AG08396 (cell line): ENCODE measurements at places on chromosomes 12 and 14.
A peak's percentile ranks its signal among the peaks of the same experiment; 100 is the strongest.

DNA sequence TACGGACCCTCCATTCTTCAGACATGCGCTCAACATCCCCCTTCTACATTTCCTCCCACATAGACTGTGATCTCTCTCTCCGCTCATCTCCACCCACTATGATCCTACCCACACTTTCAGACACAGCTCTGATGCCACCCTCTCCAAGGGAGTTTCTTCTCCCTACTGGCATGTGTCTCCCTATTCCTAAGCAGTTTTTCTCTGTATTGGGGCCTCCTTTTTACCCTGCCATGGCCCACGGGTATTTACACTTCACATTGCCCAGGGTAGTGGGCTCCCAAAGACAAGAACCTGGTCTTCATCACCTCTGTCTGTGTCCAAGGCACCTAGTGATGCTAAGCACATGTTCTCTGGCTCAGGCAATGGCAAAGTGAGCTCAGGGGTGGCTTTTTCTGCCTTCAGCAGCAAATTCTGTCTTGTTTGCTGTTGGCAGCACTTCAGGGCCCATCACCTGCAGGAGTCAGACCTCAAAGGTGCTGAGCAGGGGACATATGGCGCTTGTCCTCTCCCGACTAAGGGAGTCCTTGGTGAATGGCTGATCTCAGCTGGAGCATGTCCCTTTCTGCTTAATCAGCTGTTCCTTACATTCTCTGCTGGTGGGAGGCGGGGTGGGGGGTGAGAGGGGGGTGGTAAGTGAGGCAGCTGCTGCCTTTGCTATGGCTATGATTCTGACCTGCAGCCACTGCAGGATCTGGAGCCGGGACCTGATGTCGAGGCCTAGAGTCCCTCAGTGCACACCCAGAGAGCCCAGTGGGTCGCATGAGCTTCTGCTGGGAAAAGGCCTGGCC is 256.8 kb downstream of the PCNX1 start:
- DNase-seq, result no peak

DNA sequence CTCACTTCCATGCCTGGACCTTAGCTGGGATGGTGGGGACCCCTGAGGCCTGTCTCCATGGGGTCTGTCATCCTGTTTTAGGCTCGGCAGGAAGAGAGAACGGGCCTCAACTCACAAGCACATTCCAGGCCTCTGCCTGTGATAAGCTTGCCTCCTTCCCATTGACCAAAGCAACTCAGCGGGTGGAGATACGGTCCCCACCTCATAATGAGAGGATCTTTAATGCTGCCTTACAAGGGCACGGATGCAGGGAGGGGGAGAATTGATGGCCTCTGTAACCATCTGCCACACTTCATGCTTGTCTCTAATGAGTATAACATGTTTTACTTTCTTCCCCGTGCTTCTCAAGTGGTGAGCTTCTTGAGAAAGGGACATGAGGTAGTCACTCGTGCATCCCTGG is 50.0 kb downstream of the GLT1D1 start:
- DNase-seq, result no peak

GRCh38 chr14:60840313-60840712 is 105.8 kb downstream of the MNAT1 start:
- no peak for DNase-seq

DNA sequence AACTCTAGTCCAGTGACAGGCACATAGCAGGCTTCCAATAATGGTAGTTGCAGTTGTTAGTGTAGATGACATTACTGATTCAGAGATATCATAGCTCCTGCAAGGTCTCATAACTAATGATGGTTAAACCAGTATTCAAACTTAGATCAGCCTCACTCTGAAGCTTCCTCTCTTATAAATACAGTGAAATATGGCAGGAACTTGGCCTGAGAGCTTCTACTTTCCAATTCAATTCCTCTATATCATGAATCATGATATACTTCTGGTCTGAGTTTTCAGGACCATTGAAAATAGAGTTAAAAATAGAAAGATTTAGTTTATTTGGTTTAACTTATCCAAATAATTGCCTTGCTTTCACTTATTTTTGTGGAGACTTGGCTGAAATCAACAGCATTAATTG is 167.5 kb upstream of the NOVA1 start:
- no peak for DNase-seq

DNA sequence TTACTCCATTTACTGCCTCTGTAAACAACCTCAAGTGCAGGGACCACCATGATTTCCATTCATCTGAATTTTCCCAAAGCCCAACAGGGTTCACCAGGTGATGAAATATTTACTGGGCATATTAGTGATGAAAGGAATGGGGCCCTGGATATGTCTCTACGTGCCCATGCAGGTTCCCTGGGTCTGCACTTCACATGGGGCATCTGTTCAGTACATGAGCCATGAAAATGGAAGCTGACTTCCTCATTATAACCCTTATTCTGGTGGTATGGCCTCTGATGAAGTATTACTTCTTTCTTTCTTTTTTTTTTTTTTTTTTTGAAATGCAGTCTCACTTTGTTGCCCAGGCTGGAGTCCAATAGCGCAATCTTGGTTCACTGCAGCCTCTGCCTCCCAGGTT is 26.5 kb upstream of the CORO1C start:
- DNase-seq, result no peak

DNA sequence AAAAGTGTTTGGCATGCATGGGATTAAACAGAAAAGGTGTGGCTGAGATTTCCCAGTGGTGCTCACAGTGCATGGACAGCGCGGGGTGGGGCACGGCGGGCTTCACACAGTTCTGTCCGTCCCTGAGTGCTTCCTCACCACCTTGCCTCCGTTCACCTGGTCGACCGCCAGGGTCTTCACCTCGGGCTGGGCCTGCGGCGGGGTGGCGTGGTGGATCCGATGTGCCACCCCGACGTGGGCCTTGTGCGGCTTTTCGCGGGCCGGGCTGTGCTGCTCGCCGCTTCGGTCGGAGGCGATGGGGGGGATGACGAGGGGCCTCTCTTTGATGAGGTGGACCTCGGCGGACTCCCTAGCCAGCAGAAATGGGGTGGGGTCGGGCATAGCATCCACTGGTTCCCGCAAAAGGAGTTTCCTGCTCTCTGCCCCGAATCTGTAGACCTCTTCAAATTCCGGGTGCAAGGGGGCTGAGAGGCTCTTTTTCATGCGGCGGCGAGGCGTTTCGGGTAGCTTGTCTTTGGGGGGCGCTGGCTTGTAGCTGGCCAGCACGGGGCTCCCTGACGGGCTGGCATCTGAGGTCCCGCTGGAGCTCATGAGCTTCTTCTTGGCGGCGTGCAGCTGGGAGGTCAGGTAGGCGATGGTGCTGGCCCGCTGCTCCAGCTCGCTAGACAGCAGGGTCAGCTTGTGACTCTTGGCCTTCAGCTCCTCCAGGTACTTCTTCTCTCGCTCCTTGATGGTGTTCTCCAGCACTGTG is 35.5 kb downstream of the CCDC92 start:
- DNase-seq, result no peak

DNA sequence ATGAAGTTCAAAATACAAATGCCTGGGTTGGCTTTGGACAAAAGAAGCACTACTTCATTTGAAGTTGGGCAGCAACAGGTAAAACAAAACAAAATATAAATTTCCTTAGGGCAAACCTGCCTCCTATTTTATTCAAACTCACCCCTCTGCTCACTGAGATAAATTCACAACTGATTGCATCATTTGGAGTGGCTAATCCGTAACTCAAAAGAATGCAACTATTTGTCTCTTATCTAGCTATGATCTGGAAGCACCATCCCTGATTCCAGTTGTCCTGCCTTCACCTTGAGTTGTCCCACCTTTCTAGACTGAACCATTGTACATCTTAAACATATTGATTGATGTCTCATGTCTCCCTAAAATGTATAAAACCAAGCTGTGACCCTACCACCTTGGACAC is 145.0 kb downstream of the CCER1 start:
- DNase-seq, result no peak

- peak; percentile 3 for DNase-seq
Observed at GRCh38 chr12:39723831-39724230, 104.2 kb upstream of the ABCD2 start.

GRCh38 chr12:3012786-3013185 is 53.6 kb downstream of the TEAD4 start:
- DNase-seq, result no peak

- no peak for DNase-seq
Observed at GRCh38 chr14:100654025-100654813, 67.0 kb upstream of the BEGAIN start.

DNA sequence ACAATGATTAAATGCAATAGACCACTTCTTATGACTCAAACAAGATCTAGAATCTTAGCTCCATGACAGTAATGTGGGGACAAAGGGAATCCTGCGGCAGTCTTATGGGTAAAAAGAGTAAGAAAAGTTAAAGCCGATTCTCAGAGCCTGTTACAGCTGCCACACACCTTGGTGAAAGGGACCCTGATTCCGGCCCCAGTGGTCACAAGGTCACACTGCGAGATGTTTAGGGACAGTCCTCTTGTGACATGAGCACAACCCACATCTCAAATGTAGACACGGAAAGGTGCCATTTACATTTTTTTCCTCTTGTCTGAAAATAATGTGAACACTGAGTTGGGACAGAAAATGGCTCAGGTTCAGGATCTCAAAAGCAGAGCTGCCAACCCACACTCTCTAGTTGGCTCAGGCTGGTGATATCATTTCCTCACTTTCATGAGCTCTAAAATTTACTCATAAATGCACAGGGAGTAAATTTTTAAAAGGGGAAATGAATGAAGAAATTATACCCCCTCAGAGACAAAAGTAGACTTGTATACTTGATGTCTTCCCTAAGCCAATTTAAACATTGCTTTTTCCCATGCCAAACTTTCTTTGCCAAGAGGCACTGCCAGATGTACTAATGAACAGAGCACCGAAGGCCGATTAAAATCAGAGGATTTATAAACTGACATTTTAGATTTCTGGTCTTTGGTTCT is 113.1 kb upstream of the OVCH1 start:
- DNase-seq, result no peak

DNA sequence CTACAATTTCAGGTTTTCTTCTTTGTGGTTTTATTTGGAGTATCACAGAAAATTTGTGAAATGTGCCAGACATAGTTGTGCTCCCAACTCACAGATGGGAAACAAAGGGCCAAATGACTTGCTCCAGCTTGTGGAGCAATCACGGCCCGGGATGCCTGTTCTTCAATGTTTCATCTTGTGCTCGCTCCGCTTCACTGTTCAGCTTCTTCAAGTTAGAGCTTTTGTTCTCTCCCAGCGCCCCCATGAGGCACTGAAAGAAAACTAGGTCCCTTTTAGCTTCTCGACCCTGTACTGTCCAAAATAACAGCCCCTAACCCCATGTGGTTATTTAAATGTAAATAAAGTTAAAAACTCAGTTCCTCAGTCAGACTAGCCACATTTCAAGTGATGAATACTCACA is 187.9 kb upstream of the STXBP6 start:
- DNase-seq, result no peak
